Stimulated activated CD8-positive, alpha-beta memory T cell treated with anti-CD3 and anti-CD28 coated beads, Interleukin-15, amount 100 ng/mL, for 1 hour (primary cell): ENCODE measurements at places on chromosomes 16 and 17.

GRCh38 chr17:61766520-61766919, 96.8 kb downstream of the BRIP1 start:
- no peak for DNase-seq

DNA sequence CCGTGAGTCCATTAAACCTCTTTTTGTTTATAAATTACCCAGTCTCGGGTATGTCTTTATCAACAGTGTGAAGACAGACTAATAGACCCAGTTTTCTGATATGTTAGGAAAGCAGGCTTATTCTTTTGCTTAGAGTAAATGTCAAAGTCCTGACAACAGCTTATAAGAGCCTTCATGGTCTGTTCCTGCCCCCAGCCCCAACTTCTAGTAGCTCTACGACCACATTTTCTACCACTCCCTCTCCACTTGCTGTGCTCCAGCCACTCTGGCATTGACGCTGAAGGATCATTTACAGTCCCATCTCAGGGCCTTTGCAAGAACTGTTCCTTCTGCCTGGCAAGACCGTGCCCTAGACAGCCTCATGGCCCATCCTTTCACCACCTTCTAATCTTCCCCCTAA, 104.6 kb upstream of the GPR139 start:
- no peak for DNase-seq

DNA sequence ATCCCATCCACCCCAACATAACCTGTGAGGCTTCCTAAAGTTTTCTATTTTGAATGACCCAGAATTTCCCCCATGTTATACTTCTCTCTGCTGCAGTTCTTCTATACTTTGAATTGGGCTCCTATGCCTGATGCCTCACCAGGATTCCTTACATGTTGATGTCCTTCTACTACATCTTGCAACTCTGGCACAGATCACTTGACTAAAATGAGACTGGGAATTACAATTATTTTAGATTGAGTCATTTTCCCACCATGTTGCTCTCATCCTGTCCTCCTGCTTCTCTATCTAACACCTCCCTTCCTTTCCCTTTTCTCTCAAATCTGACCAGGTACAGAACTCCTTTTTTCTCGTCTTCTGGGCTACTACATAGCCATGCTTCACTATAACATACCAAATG, 314.0 kb upstream of the KCNJ16 start:
- no peak for DNase-seq

GRCh38 chr17:16459855-16460550, 32.0 kb downstream of the LRRC75A start:
- DNase-seq: no peak

GRCh38 chr17:6392609-6393350, 42.1 kb downstream of the AIPL1 start:
- DNase-seq: no peak

DNA sequence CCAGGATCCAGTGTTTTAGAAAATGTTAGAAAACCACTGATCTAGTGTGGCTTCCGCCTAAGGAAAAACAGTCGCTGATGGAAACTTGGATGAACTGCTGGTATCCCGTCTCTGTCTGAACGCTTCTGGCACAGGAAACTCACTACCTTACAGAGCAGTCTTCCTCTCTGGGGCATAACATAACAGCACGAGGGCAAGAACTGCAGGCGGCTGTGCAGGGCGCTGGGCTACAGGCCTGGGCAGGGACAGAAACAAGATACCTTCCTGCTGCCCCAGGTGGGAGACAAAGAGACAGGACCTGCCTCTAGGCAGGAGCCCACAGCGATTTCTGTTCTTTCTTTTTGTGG, 10.5 kb downstream of the MXRA7 start:
- DNase-seq: no peak

GRCh38 chr16:85990861-85991301, 91.9 kb downstream of the IRF8 start:
- DNase-seq: no peak

- no peak for DNase-seq
Observed at GRCh38 chr17:3917391-3917931, 1.2 kb upstream of the P2RX1 start.

- no peak for DNase-seq
Observed at GRCh38 chr17:49723423-49723822, 15.7 kb upstream of the SLC35B1 start.

GRCh38 chr17:36674278-36674650, 72.9 kb downstream of the MRM1 start:
- no peak for DNase-seq

GRCh38 chr16:69937465-69937951, 13.6 kb upstream of the CLEC18A start:
- no peak for DNase-seq

DNA sequence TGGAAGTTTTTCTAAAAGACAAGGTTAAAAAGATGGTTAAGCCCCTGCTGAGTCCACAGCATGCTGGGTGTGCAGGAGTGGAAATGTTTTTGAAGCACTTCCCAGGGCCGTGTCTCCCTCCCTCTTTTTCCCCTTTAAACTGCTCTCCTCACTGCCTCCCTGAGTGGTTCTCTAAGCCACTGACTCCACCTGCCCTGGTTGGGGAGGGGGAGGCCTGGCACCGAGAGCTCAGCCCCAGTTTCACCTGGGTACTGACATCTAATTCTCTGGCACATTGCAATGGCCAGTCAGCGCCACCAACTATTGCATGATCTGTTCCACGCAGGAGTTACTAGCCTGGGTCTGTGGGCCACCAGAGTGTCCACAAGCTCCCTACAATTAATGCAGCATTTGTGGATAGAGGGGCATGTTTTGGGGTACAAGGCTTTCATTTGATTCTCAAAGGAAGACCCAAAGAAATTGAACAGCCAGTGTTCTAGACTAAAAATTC, 22.7 kb downstream of the MPP3 start:
- no peak for DNase-seq

- no peak for DNase-seq
Observed at GRCh38 chr16:85759136-85759535, 8.2 kb upstream of the C16orf74 start.

DNA sequence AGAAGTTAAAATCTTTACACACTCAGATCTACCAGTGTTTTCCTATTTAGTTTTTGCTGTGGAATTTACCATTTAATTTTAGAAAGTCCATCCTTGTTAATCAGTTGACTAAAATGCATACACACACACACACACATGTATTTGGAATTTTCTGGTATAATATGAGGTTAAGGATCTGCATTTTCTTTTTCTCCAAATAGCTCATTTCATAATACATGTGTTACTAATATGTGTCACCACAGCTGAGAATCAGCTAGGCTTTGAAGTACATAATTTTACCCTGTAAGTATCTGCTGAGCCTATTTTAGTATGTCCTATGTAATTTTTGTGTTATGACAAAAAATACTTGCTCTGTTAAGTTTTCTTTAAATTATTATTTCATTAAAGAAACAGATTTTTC, 143.2 kb downstream of the PHKB start:
- no peak for DNase-seq

DNA sequence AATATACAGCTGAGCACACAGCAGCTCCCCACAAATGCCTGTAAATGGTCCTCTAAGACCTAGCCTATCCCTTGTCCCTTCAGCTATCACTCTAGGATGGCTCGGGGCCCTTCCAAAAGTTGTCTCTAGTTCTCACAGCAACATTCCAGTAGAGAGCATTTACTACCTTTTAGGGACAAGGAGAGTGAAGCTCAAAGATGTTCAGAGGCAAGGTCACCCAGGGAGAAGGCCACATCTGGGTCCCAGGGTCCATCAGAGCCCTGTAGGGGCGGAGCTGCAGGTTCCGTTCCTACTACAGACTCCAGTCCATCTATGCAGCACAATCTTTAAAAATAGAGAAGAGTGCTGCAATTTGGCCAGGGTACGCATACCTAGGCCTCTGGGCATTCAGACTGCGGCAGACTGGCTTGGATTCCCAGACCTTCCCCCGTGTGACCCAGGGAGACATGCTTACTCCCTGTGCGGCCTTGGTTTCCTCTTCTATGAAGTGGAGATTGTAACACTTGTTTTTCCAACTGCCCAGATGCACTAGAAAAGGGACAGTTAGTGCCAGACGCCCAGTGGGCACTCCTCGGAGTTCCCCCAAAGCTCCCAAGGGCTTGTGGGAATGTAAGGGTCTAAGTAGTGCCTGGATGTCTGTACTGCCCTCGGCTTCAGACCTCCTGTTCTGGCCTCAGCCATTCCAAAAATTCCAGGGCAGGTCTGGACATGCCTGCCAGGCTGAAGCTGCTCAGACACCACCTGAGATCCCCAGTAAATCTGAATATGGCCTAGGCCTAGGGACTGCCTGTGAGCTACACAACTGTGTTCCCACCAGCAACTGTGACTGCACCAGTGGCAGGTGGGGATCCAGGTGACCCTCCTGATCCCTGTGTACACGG, 2.5 kb downstream of the SLC12A4 start:
- no peak for DNase-seq

DNA sequence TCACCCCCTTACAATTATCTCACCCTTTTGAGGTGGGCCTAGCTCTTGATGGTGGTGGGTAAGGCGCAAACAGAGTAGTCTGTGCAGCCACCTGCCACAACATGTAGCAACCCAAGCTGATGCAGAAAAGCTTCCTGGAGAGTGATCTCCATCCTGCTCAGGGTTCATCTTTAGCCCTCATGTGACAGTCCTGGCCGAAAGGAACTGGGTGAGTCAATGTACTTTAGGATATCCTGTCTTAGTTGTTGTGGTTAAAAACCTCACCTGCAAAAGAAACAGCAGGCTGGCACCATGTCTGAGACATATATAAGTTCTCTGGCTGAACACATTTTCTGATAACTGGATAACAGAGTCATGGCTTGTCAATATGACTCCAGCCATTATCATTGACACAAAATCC, 183.5 kb upstream of the CPHXL start:
- DNase-seq: no peak

DNA sequence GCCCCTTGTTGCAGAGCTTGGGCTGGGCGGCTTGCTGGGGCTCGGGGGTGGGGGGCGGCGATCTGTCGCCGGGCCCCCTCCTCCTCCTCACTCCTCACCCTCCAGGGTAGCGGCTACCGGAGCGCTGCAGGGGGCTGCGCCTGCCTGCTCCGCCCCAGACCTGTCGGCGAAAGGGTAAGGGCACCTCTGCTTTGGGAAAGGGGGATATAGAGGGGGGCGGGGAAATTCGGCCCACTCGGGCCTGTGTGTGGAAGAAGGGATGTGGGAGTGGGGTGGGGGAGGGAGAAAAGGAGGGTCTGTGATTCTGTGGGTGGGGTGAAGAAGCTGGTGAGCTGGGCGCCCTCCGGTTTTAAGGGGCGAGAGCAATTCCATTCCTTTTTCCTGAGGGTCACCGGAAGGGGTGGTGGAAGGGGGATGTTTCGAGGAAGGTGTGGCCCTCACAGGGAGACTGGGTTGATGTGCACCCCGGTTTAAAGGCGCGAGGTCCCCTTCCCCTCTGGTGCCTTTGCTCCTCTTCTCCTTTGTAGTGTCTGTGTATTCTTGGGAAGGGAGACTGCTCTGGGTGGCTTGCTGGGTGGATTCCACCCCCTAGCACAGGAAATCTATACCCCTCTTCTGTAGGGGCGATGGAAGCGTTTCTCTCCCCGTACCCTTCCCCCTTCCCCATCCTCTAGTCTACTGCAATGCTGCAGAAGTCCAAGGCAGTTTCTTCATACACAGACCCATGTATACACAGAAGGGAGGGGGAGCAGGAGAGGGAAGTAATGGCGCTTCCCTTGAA, 878 bp downstream of the TAOK1 start:
- DNase-seq: no peak

GRCh38 chr16:74716355-74716754, 15.7 kb upstream of the MLKL start:
- no peak for DNase-seq

DNA sequence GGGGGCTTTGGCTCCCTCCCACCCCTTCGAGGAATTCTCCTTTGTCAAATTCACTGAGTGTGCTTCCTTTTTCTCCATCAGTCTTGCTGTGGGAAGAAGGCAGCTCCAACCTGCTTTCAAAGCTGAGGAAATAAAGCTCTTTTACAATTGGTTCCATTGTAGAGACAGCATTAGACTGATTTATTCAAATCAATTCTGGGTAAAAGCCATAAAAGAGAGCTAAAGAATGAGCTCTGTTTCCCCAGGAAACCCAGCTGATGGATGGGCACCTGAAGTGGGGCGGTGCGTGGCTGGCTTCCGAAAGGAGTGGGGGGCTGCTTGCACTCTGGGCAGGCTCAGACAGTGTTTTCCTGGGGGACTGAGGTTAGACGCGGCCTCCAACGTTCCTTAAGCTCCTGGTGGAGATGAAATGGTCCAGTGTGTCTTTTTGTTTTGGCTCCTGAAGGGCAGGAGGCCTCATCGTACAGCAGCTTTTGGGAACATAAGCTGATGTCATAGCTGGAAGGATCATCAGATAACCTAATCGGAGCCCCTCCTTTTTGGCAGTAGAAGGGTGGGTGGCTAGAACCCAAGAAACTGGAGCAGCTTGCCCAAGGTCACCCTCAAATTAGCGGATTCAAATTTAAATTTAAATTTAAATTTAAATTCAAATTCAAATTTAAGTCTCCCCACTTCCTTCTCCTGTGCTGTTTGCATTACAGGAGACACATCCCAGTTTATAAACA, 128.5 kb upstream of the EEF2KMT start:
- no peak for DNase-seq

DNA sequence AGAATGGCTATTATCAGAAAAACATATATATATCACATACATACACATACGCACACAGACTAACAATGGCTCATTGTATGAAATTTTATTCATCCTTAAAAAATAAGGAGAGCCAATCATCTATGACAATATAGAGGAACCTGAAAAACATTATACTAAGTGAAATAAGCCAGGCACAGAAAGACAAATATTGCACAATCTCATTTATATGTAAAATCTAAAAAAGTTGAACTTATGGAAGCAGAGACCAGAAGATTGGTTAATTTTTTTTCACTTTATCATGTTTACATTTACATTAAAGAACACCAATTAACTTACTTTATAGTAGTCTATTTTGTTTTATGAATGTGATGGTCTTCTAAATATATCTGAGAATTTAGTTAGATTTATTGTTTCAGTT, 198.7 kb downstream of the KIF2B start:
- no peak for DNase-seq

- DNase-seq: no peak
Observed at GRCh38 chr17:17682293-17682736, 1.1 kb downstream of the RAI1 start.

GRCh38 chr16:78836802-78837491, 737.5 kb downstream of the WWOX start:
- DNase-seq: no peak

- DNase-seq: no peak
Observed at GRCh38 chr17:46192189-46192438, 1.1 kb downstream of the KANSL1 start.

GRCh38 chr16:56848029-56848936, 16.7 kb upstream of the SLC12A3 start:
- no peak for DNase-seq

- DNase-seq: peak; percentile 77
Observed at GRCh38 chr17:7336240-7337175, at the start of gene ACAP1. ACAP1 (plus strand) TSS chr17:7336529; CDS start chr17:7336735, 206 bp downstream.
